Activated CD8-positive, alpha-beta memory T cell treated with anti-CD3 and anti-CD28 coated beads, Interleukin-2, amount 10 ng/mL, durations not matched to agents 7 days and 5 days (primary cell): ENCODE measurements at places on chromosomes 5 and 9. TPM values are rescaled to one million over a fixed set of nuclear protein-coding genes. Genes with fewer than 3 reads are reported as not detected.

- no peak for DNase-seq
Observed at GRCh38 chr5:17989567-17990563, 355.6 kb downstream of the TAF11L14 start.

- DNase-seq, result no peak
Observed at GRCh38 chr9:120778758-120779157, 14.5 kb downstream of the FBXW2 start.

The CDH9 gene
- total RNA-seq, result not detected

The PURA gene
- total RNA-seq, result 15.4 TPM

The FOXD4L5 gene
- total RNA-seq, result 0.23 TPM

The PCDHGB5 gene
- total RNA-seq, result not detected

DNA sequence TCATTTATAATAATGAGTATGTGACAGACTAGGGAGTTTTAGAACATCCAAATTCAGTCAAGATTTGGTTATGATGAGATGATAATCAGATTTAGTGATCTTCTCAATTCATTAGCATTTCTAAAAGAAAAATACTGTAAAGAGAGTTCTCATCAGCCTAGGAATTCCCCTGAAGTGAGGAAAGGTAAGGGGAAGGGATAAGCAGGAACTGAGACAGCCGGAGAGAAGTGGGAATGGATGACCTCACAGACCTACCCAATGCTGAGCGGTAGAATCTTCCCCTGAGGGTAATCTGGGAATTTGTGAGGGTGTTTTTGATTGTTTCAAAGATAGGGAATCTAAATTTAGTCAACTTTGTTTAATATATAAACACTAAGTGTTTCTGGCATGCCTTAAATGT, 16.7 kb upstream of the GPBP1 start:
- no peak for DNase-seq

DNA sequence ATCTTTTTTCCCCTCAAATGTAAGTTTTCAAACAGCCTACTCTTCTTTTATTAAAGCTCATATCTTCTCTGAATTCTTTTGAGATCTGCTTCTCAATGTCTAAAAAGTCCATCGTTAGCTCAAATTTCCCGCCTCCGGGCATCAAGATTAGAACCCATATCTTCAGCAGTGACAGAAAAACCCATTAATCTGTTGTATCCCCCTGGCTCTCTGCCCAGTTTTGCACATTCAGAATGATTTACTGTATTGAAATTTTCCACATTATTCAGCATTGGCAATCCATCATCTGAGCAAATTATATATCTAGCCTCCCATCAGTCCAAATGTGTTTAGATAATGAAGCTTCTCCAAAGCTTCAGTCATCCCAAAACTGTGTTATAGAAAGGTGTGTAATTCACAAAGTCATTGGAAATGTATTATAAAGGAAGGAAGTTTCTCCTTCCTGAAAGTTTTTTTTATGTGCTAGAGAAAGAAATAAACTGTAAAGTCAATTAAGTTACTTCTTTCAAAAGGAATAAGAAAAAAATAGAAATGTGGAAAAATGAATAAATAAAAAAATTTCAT, 849.9 kb downstream of the MAT2B start:
- no peak for DNase-seq

The ICE1 gene
- 29.7 TPM for total RNA-seq
